ENCODE measurements at places on chromosomes 7 and 10.

- no peak for DNase-seq
Observed at GRCh38 chr7:150753826-150754603, 16.8 kb downstream of the GIMAP5 start.

- no peak for DNase-seq
Observed at GRCh38 chr7:7971308-7972040, 2.9 kb downstream of the GLCCI1 start.

GRCh38 chr10:75424571-75424970 lies 6.9 kb upstream of the LRMDA start:
- no peak for DNase-seq

GRCh38 chr7:133770863-133771492 lies 356.2 kb upstream of the LRGUK start:
- no peak for DNase-seq

DNA sequence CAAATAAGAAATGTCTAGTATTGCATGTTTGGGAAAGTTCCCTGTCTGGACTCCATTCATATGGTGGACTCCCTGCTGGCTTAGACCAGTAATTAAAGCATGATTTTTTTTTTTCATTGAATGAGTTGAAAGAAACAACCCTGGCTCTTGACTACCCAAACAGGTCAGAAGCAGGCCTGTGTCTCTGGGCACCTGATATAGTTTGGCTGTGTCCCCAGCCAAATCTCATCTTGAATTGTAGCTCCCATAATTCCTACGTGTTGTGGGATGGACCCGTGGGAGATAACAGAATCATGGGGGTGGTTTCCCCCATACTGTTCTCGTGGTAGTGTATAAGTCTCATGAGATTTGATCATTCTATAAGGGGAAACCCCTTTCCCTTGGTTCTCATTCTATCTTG lies 206.2 kb downstream of the TMEM178B start:
- no peak for DNase-seq

- no peak for DNase-seq
Observed at GRCh38 chr7:130309986-130310385, 17.0 kb downstream of the CPA4 start.

- DNase-seq, result no peak
Observed at GRCh38 chr7:29976266-29976665, 13.3 kb downstream of the SCRN1 start.

- DNase-seq, result no peak
Observed at GRCh38 chr10:130453721-130454542, 317.7 kb downstream of the GLRX3 start.

DNA sequence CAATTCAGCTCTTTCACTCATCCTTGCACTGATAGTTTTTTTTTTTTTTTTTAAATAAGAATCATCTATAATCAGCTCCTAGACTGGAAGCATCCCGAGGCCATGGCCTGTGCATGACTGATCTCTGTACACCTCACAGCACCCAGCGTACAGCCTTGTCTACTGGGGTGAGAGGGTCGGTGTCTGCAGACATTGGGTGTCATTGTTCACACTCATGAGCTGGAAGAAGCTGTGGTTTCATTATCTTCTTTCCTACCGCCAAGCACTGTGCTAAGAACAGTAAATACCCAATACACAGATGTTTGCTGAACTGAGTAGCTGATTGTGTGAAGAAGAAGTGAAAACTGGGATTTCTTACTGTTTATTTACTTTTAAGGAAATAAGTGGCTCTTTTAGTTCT lies 123.6 kb downstream of the CLEC2L start:
- DNase-seq, result no peak

DNA sequence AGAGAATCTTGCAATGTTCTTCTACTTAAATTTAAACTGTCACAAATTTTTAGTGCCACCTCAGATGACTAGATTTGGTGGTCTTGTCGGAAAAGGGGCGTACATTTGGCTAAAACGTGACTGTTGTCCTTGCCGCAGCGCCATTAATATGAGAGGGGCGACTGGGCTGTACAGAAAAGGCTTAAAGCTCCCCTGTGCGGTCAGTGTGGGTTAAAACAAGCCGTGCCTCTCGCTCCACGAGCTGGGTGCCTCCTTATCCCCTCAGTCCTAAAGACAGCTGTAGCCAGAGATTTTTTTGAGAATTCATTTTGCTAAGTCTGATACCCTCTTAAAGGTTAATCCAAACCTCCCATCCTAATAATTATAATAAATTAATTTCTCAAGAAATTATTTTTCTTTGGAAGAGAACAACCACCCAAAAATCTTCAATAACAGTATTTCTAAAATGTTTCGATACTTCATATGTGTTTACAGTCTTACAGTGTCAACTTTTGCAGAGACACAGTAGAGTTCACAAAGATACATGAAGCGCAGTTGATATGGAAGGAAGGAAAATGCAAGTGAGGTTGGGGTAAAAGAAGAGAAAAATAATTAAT lies 68.6 kb downstream of the C7orf25 start:
- DNase-seq, result no peak

GRCh38 chr7:16999541-17000267 lies 117.9 kb upstream of the AGR3 start:
- no peak for DNase-seq

DNA sequence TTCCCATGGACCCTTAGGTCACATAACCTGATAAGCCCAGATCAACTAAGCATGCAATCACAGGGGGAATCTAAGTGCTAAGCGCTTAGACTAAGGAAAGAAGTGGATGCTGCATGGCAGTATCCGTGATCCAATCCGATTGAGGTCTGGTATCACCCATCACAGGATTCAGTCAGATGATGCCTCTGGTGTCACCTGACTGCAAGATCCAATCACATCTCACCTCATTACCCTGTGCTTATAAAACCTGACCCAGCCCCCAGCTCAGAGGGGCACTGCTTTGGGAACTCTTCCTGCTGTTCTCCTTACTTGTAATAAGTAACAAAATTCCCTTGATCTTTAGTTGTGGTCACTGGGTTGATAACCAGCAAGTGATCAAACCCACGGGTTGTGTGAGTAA lies 84.7 kb upstream of the TMEM168 start:
- DNase-seq, result no peak

DNA sequence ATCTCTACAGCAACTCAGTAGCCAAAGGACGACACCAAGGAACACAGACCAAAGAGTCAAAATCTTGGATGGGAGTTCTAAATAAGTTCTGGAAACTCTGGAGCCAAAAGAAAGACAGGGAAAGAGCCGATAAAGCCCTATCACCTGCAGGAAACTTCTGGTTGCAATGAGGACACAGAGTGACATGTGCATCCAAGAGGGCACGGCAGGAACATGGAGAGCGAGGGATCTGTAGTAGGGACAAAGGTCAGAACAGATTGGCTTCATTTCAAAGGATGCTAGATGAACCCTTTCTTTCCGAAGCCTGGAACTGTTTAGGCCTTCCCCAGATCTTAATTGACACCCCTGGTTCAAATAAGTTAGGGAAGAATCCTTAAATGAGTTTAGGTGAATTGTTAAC lies 39.5 kb downstream of the CACNA2D1 start:
- DNase-seq, result no peak

GRCh38 chr7:50317221-50317678 lies 12.7 kb downstream of the IKZF1 start:
- DNase-seq, result no peak

- no peak for DNase-seq
Observed at GRCh38 chr7:14859267-14859666, 43.3 kb downstream of the DGKB start.

GRCh38 chr10:108631332-108631731 lies 1292.0 kb downstream of the XPNPEP1 start:
- DNase-seq, result no peak

DNA sequence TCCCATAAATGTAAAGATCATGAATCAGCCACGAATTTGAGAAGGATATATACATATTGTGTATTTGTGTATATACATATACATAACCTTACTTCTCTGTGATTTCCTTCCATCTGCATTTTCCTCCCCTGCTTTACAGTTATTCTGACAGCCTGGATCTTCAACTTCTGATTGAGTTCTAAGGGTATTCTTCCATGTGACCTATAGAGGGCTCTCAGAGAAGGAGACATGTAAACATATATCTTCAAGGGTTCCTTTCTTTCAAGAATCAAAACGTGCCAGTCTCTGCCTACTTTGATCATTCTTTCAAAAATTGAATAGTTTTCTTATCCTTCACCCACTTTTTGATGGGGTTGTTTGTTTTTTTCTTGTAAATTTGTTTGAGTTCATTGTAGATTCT lies 453.7 kb upstream of the POT1 start:
- no peak for DNase-seq

GRCh38 chr10:59750155-59750945 lies 2.9 kb downstream of the MRLN start:
- DNase-seq, result no peak
